ENCODE measurements at places on chromosomes 5 and 9.

GRCh38 chr9:100294806-100295205 lies 57.9 kb downstream of the TEX10 start:
- DNase-seq, result no peak

DNA sequence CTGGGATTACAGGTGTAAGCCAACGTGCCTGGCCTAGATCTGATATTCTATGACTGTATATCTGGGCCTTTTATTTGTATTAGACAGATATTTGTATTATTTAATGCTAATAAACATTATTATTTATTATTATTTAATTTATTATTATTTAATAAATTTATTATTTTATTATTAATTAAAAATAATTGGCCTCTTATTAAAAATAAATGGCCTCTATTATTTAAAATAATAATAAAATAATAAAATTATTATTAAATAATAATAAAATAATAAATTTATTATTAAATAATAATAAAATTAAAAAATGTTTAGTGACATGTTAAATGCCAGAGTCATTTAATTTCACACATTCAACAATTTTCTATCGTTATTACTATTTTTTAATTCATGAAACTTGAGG lies 9.8 kb upstream of the COL15A1 start:
- no peak for DNase-seq

DNA sequence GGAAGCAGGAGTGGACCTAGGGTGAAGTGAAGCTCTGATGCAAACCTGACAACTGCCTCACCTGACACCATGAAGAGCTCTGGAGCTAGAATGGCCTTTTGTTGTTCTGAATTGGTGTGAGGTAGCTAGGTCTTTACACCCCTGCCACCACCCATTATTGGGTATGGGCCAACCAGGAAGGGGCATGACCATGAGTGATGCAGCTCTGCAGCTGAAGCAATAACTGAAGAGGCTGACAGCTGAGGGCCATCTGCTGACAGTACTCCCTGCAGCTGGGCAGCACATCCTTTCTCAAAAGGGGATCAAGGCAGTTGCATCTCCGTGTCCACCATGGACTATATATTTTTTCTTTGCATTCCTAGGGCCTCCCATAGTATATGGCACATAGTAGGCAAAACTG lies 87.0 kb upstream of the TLE1 start:
- no peak for DNase-seq

DNA sequence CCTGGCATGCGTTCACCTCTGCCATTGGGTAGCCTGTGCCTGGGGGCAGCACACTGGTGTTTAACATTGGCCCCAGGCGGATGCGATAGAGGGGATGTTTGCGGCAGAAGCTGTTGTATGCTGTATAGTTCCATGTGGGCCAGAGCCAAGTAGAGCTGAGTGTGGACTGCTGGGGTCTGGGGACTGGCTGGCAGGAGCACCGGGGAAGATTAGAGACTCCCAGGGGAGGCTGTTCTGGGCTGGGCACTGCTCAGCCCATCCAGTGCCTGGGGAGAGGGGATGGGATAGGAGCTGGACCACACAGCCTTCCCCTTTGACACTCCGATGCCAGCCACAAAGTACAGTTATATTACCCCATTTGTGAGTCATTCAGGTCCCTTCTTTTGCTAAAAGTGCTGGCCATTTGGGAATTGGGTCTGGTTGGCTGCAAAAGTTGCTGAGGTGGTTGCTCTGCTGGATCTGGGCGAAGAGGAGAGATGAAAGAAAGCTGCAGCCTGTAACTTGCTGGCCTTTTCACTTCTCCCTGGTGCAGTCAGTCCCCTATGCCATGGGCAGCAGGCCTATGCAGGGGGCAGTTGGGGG lies 73.8 kb downstream of the RGS3 start:
- DNase-seq, result no peak

GRCh38 chr9:35570709-35571504 lies 34.2 kb upstream of the TESK1 start:
- no peak for DNase-seq

DNA sequence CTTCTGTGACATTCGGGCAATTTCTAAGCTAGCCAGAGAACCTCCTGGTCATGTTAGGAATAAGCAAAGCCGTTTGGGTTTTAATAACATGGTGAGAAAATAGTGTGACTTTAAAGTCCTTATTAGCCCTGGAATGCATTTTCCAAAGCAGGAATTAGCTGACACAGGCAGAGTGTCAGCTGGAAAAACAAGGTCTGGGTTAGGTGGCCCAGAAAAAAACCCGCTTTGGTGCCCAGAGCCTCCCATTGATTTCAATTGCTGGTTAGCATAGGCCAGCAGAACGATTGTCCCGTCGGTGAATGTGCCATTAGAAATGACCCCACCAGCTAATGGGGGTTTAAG lies 62.1 kb upstream of the CPEB4 start:
- no peak for DNase-seq

- no peak for DNase-seq
These were observed 18.7 kb downstream of the CAST start for GRCh38 chr5:96680759-96681470.

GRCh38 chr5:51573835-51574234 lies 190.6 kb downstream of the ISL1 start:
- DNase-seq, result no peak

GRCh38 chr9:84711936-84712335 lies 42.4 kb downstream of the NTRK2 start:
- DNase-seq, result peak; percentile 92

DNA sequence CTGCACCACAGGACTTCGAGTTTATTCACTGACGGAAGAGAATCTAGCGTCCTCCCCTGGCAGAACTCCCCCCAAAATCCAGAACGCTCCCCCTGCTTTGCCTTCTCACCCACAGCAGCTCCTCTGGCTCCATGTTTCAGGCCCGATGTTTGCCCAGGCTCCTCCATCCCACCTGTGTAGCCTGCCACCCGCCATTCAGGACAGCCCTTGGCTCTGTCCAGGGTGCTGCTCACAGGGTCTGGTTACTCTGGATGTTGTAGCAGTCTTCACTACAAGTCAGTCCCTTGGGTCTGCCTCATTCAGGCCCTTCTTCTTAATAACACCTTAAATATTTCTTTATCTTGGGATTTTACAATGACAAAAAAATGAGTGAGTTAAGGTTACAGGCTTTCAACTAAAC lies 41.3 kb upstream of the SV2C start:
- no peak for DNase-seq

GRCh38 chr5:40985501-40985900 lies 76.2 kb downstream of the C7 start:
- DNase-seq, result no peak

GRCh38 chr9:6045364-6045763 lies 29.9 kb upstream of the RANBP6 start:
- no peak for DNase-seq

- DNase-seq, result no peak
These were observed 1.9 kb upstream of the RIC1 start for GRCh38 chr9:5626727-5627634.

- DNase-seq, result no peak
These were observed 648 bp upstream of the NSMF start for GRCh38 chr9:137459601-137460362.

GRCh38 chr5:142966121-142966420 lies 195.9 kb downstream of the ARHGAP26 start:
- no peak for DNase-seq

DNA sequence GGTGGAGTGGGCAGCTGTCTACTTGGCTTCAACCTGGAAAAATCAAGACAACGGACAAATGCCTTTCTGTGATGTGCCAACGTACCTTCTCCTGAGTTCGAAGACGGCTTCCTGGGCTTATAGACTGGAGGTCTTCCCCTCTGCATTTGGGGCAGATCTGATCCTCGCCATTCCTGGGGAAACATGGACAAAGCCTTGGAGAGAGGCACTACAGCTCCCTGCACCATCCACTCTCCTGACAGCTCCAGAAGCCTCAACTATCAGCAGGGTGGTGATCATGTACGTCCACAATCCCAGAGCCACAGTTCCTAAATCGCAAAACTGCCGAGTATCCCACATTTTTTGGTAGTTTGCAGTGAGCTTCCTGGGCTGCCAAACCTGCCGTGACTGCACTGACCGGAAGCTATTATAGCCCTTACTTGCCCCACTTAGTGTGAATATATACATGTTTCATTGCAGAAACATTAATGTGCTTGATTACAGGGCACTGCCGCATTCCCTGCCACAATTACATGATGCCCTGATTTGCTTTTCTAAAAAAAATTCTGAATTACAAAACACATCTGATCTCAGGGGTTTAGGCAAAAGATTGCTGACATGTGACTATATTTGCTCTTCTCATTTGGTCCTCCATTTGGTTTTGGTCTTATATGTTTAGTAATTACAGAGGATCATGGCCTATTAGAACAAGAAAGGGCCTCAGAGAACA lies 2.8 kb downstream of the TRAF1 start:
- no peak for DNase-seq

GRCh38 chr9:15299374-15299939 lies 7.6 kb downstream of the TTC39B start:
- no peak for DNase-seq

DNA sequence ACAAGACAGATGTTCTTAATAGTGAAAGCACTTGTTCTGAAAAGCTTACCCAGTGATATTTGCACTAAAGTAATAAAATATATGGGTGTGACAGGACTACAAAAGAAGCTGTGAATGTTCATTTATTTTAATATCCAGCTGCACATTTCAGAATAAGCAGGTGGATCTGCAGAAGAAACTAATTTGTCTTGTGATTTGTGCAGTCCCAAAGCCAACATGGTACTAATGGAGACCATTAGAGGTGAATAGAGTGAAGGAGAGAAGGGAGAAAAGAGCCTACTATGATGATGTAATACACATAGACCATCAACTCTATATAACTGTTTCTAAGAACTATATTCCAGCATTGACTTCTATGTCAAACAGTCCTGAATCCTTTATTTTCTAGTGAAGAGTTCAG lies 362.8 kb downstream of the ISL1 start:
- DNase-seq, result peak; percentile 17

- DNase-seq, result no peak
These were observed 26.3 kb upstream of the FANCC start for GRCh38 chr9:95343725-95344287.

GRCh38 chr9:111661802-111662521 lies 557 bp downstream of the GNG10 start:
- peak; percentile 31 for DNase-seq

DNA sequence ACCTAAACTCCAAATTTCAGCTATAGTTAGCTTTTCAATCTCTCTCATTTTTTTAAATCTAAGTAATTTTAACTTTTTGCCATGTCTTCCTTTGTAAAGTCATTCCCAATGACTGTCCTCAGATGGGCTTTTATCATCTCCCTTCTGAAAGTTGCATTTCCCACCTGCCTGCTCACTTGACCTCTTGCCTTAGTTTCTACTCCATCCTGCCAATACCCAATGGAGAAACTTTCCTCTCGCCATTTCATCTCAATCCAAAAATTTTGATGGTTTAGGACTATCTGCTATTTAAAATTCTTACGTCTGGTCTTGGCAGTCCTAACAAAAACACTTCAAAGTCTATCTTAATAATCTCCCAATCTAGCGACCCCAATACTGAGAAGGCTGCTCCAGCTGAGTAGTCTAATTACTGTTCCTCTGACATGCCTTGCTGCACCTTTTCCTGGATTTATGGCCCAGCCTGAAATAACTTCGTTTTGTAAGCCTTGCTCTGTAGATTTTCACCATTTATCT lies 231.3 kb downstream of the PRR16 start:
- DNase-seq, result no peak

GRCh38 chr9:32251539-32251938 lies 132.9 kb upstream of the ACO1 start:
- peak; percentile 82 for DNase-seq

GRCh38 chr9:89274838-89275237 lies 36.2 kb upstream of the CKS2 start:
- DNase-seq, result no peak

GRCh38 chr5:171999877-172000276 lies 6.6 kb downstream of the FBXW11 start:
- DNase-seq, result no peak

GRCh38 chr5:84585218-84585617 lies 200.5 kb upstream of the EDIL3 start:
- DNase-seq, result no peak

- DNase-seq, result no peak
These were observed 168.1 kb upstream of the DMRT1 start for GRCh38 chr9:673264-673965.

DNA sequence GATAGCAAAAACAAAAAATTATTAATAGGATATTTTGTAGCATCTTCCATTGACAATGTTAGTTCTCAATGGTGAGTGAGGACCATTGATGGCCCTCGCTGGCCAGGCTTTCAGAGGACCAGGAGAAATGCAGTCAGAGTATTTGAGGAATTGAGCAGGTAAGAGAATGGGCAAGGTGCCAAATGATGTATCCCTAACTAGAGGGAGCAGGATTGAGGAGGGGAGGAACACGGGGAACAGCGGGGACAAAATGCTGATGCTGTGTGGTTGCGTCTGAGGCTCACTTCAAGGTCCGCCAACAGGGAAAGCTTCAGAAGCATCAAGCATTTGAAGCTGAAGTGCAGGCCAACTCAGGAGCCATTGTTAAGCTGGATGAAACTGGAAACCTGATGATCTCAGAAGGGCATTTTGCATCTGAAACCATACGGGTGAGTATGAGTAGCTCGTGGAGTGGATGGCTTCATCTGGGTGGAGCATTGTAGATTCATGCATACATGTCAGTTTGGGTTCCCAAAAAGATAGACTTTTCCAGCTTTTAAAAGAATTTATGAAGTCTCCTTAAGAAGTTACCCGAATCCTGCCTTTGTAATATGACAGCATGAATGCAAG lies 16.2 kb downstream of the SPTAN1 start:
- no peak for DNase-seq

GRCh38 chr9:113625486-113625885 lies 162.0 kb downstream of the RGS3 start:
- no peak for DNase-seq

DNA sequence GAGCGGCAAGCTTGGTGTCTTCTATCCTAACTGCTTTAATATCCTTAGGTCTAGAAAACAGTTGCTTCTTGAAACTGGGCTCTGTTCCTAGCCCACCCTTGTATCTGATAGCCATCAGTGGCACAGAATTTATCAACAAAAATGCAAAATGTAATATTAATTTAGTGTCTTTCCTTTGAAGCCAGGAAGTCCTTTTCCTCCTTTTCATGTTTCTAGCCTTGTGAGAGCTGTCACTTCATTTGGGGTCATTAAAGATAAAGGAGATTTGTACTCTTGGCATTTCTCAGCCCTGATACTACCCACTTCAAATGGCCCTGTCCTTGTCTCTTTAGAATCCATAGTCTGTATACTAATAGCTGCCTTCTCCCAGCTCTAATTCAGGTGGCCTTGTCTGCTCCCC lies 111.0 kb downstream of the GAS1 start:
- DNase-seq, result no peak

- DNase-seq, result no peak
These were observed 11.8 kb downstream of the SPARC start for GRCh38 chr5:151674626-151675610.

DNA sequence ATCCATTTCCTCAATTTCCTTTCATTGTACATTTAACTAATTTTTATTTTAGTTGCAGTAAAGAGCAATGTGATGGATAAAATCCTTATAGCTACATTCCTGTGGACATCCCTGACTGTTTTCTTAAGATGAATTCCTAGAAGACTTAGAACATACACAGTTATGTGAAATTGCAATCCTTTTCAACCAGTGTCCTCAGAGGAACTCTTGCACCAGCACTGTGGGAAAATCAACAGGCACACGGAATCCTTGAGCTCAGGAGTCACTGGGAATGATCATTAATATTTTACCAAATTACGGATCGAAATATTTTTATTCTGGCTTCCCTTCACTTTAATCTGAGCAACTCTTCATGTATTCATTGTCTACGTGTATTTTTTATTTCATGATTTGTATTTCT lies 901.9 kb upstream of the WWC1 start:
- DNase-seq, result no peak

Measured in NCI-H1105 treated with DMSO at 0.1 percent for 48 hours (cell line).